ENCODE measurements at places on chromosomes 4 and X. TPM values are rescaled to one million over a fixed set of nuclear protein-coding genes. Genes with fewer than 3 reads are reported as not detected.

The EPGN gene
- not detected for polyA plus RNA-seq

The IGSF1 gene
- polyA plus RNA-seq: not detected

The CLDN22 gene
- not detected for polyA plus RNA-seq

- no peak for DNase-seq
- no peaks in the 10 kb centered on the region for H3K4me1 ChIP-seq
- no peaks in the 10 kb centered on the region for H3K36me3 ChIP-seq
- H3K27me3 ChIP-seq: peaks cover 2% of the 10 kb centered on the region
Measured at GRCh38 chr4:179437962-179438361, 1995.7 kb upstream of the AGA start.

- H3K4me3 ChIP-seq: no peak overlapping the region
- no peaks in the 10 kb centered on the region for H3K4me1 ChIP-seq
- peaks cover 6% of the 10 kb centered on the region for H3K27me3 ChIP-seq
- no peak overlapping the region for H3K27ac ChIP-seq
- no peaks in the 10 kb centered on the region for H3K36me3 ChIP-seq
Measured at GRCh38 chr4:141193516-141194034, 27.1 kb upstream of the ZNF330 start.

GRCh38 chrX:10952619-10953018 lies 158.5 kb upstream of the HCCS start:
- H3K4me3 ChIP-seq: no peak overlapping the region
- no peaks in the 10 kb centered on the region for H3K4me1 ChIP-seq

GRCh38 chrX:20968996-20969395 lies 405.2 kb upstream of the CNKSR2 start:
- no peaks in the 10 kb centered on the region for H3K36me3 ChIP-seq
- DNase-seq: no peak
- no peak overlapping the region for H3K27ac ChIP-seq
- H3K4me1 ChIP-seq: no peaks in the 10 kb centered on the region

- H3K27me3 ChIP-seq: peaks cover 14% of the 10 kb centered on the region
- H3K27ac ChIP-seq: peak overlapping the region; percentile 77
- H3K36me3 ChIP-seq: peaks cover 8% of the 10 kb centered on the region
- peaks cover 44% of the 10 kb centered on the region for H3K4me1 ChIP-seq
- peak overlapping the region; percentile 91 for H3K4me3 ChIP-seq
- DNase-seq: no peak
Measured at GRCh38 chrX:1392376-1393068, 609 bp upstream of the SLC25A6 start.

DNA sequence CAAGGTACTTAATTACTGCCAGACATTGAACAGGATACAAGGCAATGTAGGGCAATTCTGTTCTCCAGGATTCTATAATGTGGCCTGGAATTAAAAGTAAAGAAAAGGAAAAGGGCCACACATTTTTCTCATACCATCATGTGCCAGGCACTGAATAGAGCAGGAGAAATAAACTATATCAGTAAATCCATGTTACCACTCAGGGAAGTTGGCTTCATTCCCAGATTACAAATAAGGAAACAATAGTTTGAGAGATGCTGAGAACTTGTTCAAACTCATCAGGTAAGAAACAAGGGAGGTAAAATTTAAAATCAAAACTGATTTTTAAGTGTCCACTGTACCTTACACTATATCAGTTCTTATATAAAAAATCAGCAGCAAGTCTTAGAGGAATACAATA lies 645.0 kb upstream of the ATOH1 start:
- no peaks in the 10 kb centered on the region for H3K36me3 ChIP-seq
- H3K4me1 ChIP-seq: no peaks in the 10 kb centered on the region
- H3K27me3 ChIP-seq: no peaks in the 10 kb centered on the region
- no peak overlapping the region for H3K4me3 ChIP-seq

GRCh38 chr4:169758401-169758962 lies 738 bp upstream of the HPF1 start:
- H3K4me3 ChIP-seq: peak overlapping the region; percentile 90
- peaks cover 40% of the 10 kb centered on the region for H3K4me1 ChIP-seq
- DNase-seq: no peak
- no peaks in the 10 kb centered on the region for H3K36me3 ChIP-seq
- peak overlapping the region; percentile 73 for H3K27ac ChIP-seq
